ENCODE measurements at places on chromosomes 7 and 10. TPM values are rescaled to one million over a fixed set of nuclear protein-coding genes. Genes with fewer than 3 reads are reported as not detected.

The LBX1 gene
- total RNA-seq = not detected

The MMP21 gene
- not detected for total RNA-seq

The MEOX2 gene
- not detected for total RNA-seq

The RTKN2 gene
- 16.1 TPM for total RNA-seq

The GTF2IRD1 gene
- total RNA-seq = 44.0 TPM

The PMPCB gene
- total RNA-seq = 72.2 TPM

The ELMO1 gene
- 5.0 TPM for total RNA-seq

The ADAP1 gene
- 73.9 TPM for total RNA-seq

The PNLIPRP2 gene
- total RNA-seq = not detected

The IFIT1 gene
- 3.4 TPM for total RNA-seq

The HOXA11 gene
- total RNA-seq = 0.26 TPM

The C10orf53 gene
- total RNA-seq = not detected
